ENCODE measurements at places on chromosomes 7 and 10. TPM values are rescaled to one million over a fixed set of nuclear protein-coding genes. Genes with fewer than 3 reads are reported as not detected.

Gene FAM221A
- 6.2 TPM for total RNA-seq

Gene PNPLA8
- total RNA-seq = 40.4 TPM

Gene OR2A7
- total RNA-seq = 3.8 TPM

Gene NME8
- 0.45 TPM for total RNA-seq

Gene SFTPA1
- total RNA-seq = not detected

Gene HPSE2
- 1.9 TPM for total RNA-seq

Gene HYAL4
- total RNA-seq = not detected

Gene HEPACAM2
- not detected for total RNA-seq

Gene EFCAB10
- not detected for total RNA-seq

Gene LGI1
- not detected for total RNA-seq

Gene ITPRID1
- total RNA-seq = not detected

Gene CALHM1
- total RNA-seq = not detected

Gene GIMAP2
- 12.5 TPM for total RNA-seq

Gene SLC25A28
- total RNA-seq = 57.8 TPM

Gene ZNF33B
- total RNA-seq = 8.5 TPM

Gene WDR86
- 19.4 TPM for total RNA-seq

Gene POLR3A
- total RNA-seq = 12.0 TPM

Gene STMP1
- total RNA-seq = 21.1 TPM

Gene CDH23
- total RNA-seq = 9.7 TPM

Gene MMP21
- total RNA-seq = 0.29 TPM

Gene MAGI2
- 9.7 TPM for total RNA-seq

Gene PCLO
- total RNA-seq = 2.2 TPM

Gene PLCE1
- total RNA-seq = 5.7 TPM

Gene MYOF
- 87.8 TPM for total RNA-seq

Gene SPDYE1
- not detected for total RNA-seq

Gene SLC39A12
- 0.35 TPM for total RNA-seq

Gene TMEM72
- total RNA-seq = not detected

Gene ANKRD61
- 0.45 TPM for total RNA-seq

Gene H2BK1
- total RNA-seq = not detected

Gene CUBN
- 3.5 TPM for total RNA-seq

Gene SFTPA2
- not detected for total RNA-seq
